Activated CD4-positive, alpha-beta T cell treated with anti-CD3 and anti-CD28 coated beads for 4 hours (primary cell): ENCODE measurements at places on chromosomes 6 and 20.
A peak's percentile ranks its signal among the peaks of the same experiment; 100 is the strongest.

DNA sequence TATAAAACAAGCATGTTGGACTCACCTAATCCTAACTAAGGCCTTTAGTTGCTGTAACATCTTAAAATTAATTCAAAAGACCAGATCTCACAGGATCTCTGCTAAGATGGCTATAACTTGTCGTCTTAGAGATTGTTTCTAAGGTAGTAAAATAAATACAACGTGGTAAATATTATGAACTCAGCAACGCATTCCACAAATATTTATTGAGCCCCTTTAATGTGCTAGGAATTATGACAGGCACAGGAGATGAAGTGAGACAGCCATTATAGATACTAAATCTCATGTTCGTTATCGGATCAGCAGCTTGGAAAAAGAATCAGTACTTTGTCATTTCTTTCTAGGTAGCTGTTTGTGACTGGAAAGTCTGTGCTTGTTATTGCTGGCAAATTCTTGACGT, 20.9 kb upstream of the MCM3 start:
- DNase-seq, result no peak

GRCh38 chr6:170420791-170421776, 114.5 kb downstream of the FAM120B start:
- DNase-seq, result no peak

- no peak for DNase-seq
Measured at GRCh38 chr6:53168516-53169267, 20.1 kb upstream of the GCM1 start.

GRCh38 chr6:111874025-111874415, 768 bp upstream of the FYN start:
- DNase-seq, result peak; percentile 76

GRCh38 chr20:51348876-51349275, 193.6 kb downstream of the NFATC2 start:
- DNase-seq, result no peak

DNA sequence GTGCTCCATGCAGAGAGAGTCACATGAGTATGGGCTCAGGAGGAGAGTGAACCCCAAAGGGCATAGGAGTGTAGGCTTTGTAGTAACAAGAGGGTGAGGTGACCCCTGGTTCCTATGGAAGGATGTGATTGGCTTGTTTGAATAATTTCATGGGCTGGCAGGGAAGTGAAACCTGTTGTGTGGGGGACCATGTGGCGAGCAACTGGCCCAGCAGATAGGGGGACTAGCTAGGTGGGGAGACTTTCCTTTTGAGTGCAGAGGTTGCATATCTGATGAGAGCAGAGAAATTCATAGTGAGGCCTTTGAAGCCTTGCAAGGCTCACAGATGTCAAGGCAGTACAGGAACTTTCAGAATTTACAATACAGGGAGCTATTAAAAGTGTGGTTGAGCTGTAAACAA, 247.9 kb upstream of the SLC35B3 start:
- no peak for DNase-seq

GRCh38 chr6:141463237-141463977, 669.3 kb upstream of the GJE1 start:
- DNase-seq, result no peak

- no peak for DNase-seq
Measured at GRCh38 chr20:14055127-14055742, 59.9 kb downstream of the MACROD2 start.

- DNase-seq, result no peak
Measured at GRCh38 chr20:9087531-9088217, 18.8 kb downstream of the PLCB4 start.

DNA sequence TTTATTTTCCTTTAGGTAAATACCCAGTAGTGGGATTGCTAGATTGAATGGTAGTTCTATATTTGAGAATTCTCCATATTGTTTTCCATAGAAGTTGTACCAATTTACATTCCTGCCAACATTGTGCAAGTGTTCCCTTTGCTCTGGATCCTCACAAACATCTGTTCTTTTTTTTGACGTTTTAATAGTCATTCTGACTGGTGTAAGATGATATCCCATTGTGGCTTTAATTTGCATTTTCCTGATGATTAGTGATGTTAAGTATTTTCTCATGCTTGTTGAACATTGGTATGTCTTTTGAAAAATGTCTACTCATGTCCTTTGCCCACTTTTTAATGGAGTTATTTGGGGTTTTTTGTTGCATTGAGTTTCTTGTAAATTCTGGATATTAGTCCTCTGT, 85.6 kb downstream of the UBE3D start:
- no peak for DNase-seq

- DNase-seq, result no peak
Measured at GRCh38 chr6:68615938-68616337, 19.1 kb upstream of the ADGRB3 start.

DNA sequence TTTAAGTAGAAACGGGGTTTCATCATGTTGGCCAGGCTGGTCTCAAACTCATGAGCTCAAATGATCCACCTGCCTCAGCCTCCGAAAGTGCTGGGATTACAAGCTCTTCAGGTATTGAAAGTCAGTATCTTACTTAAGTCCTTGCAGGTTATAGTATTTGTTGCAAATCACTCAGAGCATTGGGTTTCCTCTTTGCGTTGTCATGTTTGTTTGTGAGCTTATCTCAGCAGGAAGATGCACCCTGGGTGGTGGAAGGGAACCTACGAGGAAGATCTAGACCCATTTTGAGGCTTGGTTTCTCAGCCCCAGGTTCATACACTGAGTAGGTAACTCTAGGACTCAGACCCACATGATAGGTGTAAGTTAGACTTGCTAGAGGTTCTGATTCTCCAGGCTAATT, 18.6 kb downstream of the MYH7B start:
- no peak for DNase-seq

- DNase-seq, result no peak
Measured at GRCh38 chr6:18142591-18142861, 12.4 kb downstream of the TPMT start.

- DNase-seq, result no peak
Measured at GRCh38 chr6:167230288-167230687, 60.8 kb upstream of the UNC93A start.

GRCh38 chr6:16483315-16483875, 245.0 kb downstream of the GMPR start:
- DNase-seq, result peak; percentile 30

DNA sequence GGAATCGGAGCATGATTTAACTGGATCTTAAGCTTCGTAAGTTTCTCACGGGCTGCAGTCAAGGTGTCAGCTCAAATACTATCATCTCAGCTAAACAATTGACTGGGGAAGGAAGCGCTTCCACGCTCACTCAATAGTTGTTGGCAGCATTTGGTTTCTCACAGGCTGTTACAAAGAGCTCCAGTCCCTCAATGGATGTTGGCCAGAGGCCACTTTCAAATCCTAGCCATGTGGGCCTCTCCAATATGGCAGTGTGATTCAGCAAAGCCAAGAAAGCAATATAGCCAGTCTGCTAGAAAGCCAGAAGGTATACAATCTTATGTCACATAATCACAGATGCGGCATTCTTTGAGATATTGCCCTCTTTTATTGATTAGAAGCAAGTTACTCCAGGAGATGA, 98.3 kb upstream of the PHACTR1 start:
- DNase-seq, result no peak

- no peak for DNase-seq
Measured at GRCh38 chr20:23870461-23870860, 9.1 kb downstream of the CST5 start.

DNA sequence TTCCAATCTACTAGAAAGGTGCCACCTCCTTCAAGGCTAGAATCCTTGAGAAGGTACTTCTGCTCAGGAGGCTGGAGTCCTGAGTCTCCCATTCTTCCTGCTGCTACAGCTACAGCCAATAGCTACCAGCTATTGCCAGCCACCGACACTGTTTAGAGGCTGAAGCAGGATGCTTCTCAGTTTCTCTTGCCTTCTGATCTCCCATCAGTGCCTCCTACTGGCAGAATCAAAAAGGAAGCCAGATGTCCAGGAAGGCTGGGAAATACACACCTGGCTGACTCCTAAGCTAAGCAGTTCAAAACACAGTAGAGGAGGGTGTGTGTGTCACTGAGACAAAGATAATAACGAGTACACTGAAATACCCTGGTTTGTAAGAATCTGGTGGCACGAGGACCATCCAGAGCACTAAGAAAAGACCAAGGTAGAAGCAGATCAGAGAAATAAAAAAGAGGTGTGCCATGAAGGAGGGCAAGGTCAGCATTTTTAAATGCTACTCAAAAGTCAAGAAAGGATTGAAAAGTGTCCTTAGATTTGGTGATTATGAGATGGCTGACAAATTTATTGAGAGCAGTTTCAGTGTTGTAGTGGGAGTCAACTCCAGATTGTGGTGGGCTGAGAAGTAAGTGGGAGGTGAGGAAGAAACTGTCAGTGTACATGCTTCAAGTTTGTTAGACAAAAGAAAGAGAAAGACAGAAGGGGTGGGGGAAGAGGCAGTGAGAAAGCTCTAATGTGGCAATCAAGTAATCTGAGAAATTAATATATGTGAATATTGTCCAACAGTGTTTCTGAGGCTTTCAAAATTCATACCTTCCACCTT, 2.3 kb upstream of the HLA-DMA start:
- DNase-seq, result peak; percentile 38

- no peak for DNase-seq
Measured at GRCh38 chr6:2081155-2082138, 164.0 kb downstream of the GMDS start.

DNA sequence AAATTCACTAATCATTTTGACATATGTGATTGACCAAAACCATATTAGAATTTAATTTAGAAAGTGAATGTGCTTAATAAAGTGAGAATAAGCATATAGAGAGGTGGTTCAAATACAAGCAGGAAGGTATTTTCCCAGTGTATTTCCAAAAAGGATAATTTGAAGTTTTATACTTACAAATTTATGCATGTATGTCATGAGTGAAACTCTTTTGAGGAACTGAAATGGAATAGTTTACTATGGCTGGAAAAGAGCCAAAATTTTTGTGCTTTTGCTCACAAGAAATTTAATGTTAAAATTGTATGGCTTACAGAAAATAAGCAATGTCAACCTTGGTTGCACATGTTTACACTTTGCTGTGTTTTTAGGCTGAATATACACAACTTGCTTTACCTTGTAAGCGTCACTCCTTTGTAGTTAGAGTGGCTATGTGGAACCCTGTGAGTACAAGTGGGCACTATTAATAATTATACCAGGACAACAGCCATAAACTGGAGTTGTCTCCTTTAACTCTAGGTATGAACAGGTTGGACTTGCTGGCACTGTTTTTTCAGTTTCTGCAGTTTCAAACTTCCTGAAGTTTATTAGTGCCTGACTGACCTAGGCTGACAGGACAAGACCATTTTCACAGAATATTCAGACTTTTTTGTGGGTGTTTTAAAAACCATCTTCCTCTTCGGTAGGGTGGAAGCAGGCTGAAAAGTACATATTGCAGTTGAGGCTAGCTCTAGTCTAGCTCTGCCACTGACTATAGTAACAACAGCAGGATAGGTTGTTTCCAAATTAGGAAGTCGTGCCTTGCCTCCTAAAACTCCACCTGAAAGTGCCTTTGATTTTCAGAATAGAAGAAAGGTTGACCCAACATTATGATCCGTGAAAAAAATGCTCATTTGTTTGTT, 6.0 kb downstream of the AFDN start:
- no peak for DNase-seq

GRCh38 chr6:116108836-116109235, 8.2 kb downstream of the NT5DC1 start:
- DNase-seq, result no peak

DNA sequence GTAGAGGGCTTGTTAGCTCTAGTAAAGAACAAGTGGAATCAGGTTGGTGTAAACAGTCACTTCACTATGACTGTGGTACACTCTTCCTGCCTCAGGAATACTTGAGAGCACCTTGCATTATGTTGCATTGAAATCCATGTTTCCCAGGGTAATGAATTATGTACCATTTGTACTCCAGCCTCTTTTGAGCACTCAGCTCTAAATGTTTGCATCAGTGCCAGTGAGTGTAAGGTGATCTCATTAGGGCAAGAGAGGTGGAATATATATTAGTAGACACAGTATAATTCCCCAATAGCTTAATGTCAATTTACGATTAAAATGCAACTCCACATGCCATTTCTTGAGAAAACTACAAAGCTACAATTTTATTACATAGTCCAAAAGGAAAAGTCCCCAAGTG, 319.6 kb upstream of the POU3F2 start:
- DNase-seq, result no peak

DNA sequence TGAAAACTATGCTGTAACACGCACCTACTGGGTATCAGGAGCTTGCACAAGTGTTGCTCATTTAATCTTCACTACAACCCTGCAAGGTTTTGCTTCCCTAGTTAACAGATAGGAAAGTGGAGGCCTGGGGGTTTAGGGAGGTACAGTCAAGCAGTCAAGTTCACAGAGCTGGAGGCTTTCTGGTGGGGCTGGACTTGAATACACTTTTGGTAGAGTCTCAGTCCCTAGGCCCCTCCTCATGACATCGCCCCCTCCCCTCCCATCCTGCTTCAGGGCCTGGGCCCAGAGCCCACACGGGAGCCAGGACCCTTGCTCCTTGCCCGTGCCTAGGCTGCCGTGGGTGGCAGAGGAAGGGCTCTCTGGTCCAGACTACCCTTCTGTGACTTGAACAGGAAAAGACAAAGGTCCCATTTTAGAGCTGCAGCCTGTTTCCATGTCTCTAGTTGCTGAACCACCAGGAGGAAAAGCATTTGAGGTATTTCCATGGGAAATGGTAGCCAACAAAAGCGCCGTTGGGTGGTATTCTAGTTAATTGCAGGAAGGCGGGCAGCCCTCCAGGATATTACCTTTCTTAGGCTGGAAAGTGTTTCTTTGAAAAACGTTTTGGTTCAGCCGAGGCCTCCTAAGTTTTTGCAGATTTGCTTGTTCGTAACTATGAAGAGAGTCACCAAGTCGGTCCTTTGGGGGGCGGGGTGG, 84.9 kb downstream of the CDC5L start:
- DNase-seq, result no peak

- DNase-seq, result no peak
Measured at GRCh38 chr20:57315083-57315975, 14.3 kb upstream of the SPO11 start.

DNA sequence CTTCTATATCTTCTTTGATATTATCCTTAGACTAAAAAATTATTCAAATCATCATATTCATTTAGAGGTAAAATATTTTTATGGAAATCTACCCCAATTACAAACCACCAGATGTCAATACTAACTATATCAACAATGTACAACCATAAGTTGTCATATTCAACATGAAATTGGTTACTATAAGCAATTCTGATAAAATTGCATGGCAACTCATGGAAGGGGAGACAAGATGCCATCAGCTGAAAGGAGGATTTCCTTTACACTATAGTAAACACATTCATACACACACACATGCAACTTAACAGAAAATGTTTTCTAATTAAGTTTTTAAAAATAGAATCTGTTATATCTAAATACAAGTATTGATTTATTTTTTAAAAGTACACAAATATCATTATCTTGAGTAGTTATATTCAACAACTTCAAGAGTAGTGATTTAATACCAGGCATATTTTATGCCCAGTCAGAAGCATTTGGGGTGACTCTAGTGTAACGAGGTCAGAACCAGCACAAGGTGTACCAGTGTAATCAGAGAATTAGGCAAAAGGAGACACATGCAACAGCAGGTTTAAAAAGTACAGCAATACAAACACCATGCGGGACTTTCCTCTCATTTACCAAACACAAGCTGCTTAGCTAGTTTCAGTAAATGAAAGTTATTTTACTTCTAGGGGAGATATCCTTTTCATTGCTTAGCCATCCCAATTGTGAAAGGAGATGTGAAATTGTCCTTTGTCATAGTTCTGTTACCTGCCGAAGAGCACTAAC, 1.0 kb downstream of the FILIP1 start:
- no peak for DNase-seq

- no peak for DNase-seq
Measured at GRCh38 chr6:39430871-39431523, 108.5 kb upstream of the KCNK16 start.

GRCh38 chr6:64861039-64861651, 845.9 kb downstream of the EYS start:
- no peak for DNase-seq

GRCh38 chr20:48460681-48461080, 367.1 kb downstream of the PREX1 start:
- DNase-seq, result no peak
